Ascending aorta (tissue), 2 donors: ENCODE measurements at places on chromosomes 2 and 18.

- H3K4me1 ChIP-seq = no peaks in the 10 kb centered on the region
- DNase-seq = no peak
- no peak overlapping the region for H3K4me3 ChIP-seq
- H3K36me3 ChIP-seq = peaks cover 56% of the 10 kb centered on the region
Measured at GRCh38 chr2:27060323-27060722, 8.9 kb downstream of the AGBL5 start.

DNA sequence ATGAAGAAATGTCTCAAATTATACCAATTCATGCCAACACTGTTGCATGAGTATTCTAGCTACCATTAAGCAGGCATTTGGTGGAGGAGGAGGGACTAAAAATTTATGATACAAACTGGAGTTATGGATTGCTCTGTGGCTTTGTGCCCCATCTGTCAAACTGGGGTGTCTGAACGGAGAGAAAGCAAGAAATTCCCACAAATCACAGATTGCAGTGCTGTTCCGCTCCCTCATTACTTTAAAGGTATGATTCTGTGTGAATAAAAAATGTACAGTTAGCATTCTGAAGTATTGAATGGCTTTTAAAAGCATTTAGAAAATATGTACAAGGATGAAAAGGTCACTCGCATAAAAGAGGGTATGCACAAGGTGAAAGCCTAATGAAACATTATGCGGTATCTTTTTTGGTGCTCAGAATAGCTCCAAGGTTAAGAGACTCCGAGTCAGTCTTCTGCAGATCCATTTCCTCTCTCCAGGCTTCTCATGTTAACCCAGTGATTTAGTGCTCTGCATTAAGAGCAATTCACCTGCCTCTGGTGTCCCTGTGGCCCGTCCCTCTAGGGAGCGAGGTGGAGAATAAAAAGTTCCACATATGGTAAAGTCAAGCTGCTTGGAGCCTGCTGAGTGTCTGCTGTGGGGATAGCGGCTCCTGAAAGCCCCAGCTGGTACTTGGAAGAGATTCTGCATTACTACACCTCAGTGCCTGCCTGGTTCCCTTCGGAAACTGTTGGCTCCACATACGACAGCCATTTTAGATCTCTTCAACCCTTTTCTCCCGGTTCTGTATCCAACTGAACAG is 184.2 kb downstream of the ZNF521 start:
- no peak overlapping the region for H3K27ac ChIP-seq
- H3K36me3 ChIP-seq = no peaks in the 10 kb centered on the region
- DNase-seq = no peak
- no peak overlapping the region for H3K4me3 ChIP-seq
- no peaks in the 10 kb centered on the region for H3K4me1 ChIP-seq

GRCh38 chr2:200703127-200703925 is 108.4 kb upstream of the BZW1 start:
- no peaks in the 10 kb centered on the region for H3K27me3 ChIP-seq
- H3K4me3 ChIP-seq = no peak overlapping the region
- no peaks in the 10 kb centered on the region for H3K36me3 ChIP-seq
- no peak overlapping the region for H3K27ac ChIP-seq
- H3K4me1 ChIP-seq = no peaks in the 10 kb centered on the region
- DNase-seq = no peak

- no peaks in the 10 kb centered on the region for H3K4me1 ChIP-seq
- no peak overlapping the region for H3K27ac ChIP-seq
- no peak for DNase-seq
Measured at GRCh38 chr2:221997100-221997499, 301.7 kb downstream of the PAX3 start.

DNA sequence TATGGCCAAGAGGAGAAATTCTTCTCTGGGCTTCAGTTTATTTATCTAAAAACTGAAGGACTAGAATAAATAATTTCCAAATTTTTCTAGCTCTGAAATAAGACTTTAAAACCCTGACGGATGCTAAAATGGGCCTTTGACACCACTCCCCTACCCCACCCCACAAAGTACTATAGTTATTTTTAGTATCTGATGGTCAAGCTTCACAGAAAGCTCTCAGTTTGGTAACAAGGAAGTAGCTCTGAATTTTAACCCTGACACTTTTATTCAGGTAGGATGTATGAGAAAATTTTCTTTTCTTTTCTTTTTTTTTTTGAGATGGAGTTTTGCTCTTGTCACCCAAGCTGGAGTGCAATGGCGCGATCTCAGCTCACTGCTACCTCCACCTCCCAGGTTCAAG is 2.4 kb downstream of the RBKS start:
- DNase-seq = no peak
- peaks cover 21% of the 10 kb centered on the region for H3K4me1 ChIP-seq
- no peaks in the 10 kb centered on the region for H3K27me3 ChIP-seq
- H3K4me3 ChIP-seq = no peak overlapping the region
- no peaks in the 10 kb centered on the region for H3K36me3 ChIP-seq

GRCh38 chr18:73151086-73151485 is 283.3 kb upstream of the NETO1 start:
- H3K27me3 ChIP-seq = no peaks in the 10 kb centered on the region
- no peak for DNase-seq
- H3K27ac ChIP-seq = no peak overlapping the region

DNA sequence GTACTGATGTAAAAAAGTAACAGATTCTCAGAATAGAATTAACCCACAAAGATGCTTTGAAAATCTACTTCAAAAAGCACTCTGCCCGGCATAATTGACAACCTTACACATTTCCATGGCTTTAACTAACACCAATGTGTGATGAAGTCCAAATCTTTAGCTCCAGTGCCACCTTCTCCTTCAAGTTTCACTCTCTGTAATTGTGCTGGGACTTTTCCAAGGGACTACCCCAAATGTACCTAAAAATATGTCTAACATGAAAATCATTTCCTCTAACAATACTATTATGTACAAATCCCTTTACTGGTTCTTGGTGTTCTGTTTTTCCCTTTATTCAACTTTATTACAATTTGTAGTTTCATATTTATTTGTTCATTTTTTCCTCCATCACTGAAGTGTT is 20.6 kb upstream of the UBE2E3 start:
- no peak overlapping the region for H3K27ac ChIP-seq
- no peaks in the 10 kb centered on the region for H3K27me3 ChIP-seq
- no peaks in the 10 kb centered on the region for H3K4me1 ChIP-seq
- no peaks in the 10 kb centered on the region for H3K36me3 ChIP-seq

DNA sequence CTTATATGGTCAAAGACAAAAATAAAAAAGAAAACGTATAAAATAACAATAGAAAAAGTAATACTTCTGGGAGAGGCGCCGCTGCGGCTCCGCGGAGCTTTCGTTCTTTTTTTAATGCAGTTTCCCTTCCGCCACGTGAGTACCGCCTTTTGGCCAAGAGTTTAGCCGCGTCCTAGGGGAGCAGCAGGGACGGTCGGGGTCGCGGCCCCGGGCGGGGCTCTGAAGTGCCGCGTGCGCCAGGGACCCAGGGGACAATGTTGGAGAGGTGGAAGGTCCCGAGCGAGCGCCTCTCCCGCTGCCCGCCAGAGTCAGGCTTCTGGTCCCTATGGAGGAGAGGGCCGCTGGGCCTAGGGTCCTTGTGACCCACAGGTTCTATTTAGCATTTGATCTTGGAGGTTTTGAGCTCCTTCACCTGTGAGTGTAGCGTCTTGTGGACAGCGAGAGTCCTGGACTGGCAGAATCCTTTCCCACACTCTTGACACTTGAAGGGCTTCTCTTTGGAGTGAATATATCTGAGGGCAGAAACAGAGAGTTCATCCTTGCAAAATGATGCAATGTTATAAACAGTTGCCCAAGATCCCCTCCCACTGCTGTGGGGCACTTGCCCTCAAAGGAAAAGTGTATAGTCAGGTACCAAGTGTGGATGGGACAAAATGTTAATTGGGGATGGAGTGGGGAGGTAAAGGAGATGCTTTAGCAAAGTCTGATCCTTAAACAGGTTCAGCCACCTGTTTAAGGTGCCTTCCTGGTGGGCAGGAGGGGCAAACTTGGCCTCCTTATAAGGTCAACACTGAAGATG is 6.3 kb downstream of the OSR1 start:
- DNase-seq = no peak
- peak overlapping the region; percentile 18 for H3K4me3 ChIP-seq
- H3K4me1 ChIP-seq = peaks cover 15% of the 10 kb centered on the region

- no peak overlapping the region for H3K4me3 ChIP-seq
- H3K27ac ChIP-seq = no peak overlapping the region
- peaks cover 37% of the 10 kb centered on the region for H3K36me3 ChIP-seq
- H3K27me3 ChIP-seq = no peaks in the 10 kb centered on the region
- DNase-seq = no peak
- H3K4me1 ChIP-seq = peaks cover 9% of the 10 kb centered on the region
Measured at GRCh38 chr18:48762022-48762421, 188.7 kb downstream of the SMAD7 start.

GRCh38 chr2:43743706-43744105 is 30.1 kb upstream of the DYNC2LI1 start:
- H3K27ac ChIP-seq = no peak overlapping the region
- no peaks in the 10 kb centered on the region for H3K27me3 ChIP-seq
- no peak for DNase-seq
- H3K4me3 ChIP-seq = no peak overlapping the region

- DNase-seq = no peak
- no peaks in the 10 kb centered on the region for H3K27me3 ChIP-seq
- peaks cover 16% of the 10 kb centered on the region for H3K36me3 ChIP-seq
- peak overlapping the region; percentile 88 for H3K4me3 ChIP-seq
- no peak overlapping the region for H3K27ac ChIP-seq
- peaks cover 7% of the 10 kb centered on the region for H3K4me1 ChIP-seq
Measured at GRCh38 chr2:201452922-201453643, 1.5 kb downstream of the STRADB start.
